ENCODE measurements at places on chromosomes 2 and 18. TPM values are rescaled to one million over a fixed set of nuclear protein-coding genes. Genes with fewer than 3 reads are reported as not detected.

DNA sequence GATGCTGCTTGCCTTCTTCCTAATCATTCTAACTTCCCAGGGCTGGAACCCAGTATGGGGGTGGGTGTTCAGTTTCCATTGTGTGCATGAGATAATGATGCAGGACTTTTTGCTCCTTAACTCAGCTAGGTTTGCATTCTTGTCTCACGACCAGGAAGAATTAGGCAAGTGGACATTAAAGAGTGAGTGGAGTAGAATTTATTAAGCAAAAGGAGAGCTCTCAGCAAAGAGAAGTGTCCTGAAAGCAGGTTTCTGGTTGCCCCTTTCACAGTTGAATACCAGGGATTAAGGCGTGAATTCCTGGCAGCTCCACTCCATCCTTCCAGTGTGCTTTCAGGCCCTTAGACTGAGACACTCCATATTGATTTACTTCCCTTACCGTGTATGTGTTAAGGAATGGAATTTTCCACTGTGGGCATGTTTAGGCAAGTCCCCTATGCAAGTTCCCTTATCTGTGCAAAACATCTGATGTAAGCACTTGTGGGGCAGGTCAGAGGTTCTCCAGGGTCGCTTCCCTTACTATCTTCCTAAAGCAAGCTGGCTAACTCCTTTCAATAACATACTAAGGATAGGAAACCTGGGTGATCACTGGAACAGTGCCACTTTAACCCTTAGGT lies 126.5 kb downstream of the GPR39 start:
- no peak for DNase-seq

DNA sequence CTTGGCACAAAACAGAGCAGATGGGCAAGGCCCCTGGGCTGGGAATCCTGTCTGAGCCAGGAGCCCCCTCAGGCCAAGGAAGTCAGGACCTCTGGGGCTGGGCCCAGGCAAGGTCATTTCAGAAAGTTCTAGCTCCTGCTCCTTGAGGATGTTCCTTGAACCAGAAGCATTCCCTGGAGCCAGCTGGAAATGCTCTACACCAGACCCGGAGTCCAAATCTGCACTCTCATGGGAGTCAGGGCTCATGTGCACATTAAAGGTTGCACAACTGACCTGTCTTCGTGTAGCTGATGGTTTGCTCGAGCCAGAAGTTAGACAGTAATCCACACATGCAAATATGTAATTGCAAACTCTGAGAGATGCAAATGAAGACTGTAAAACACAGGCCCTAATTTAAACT lies 18.0 kb downstream of the PARD6G start:
- DNase-seq, result no peak

GRCh38 chr2:178796079-178796677 lies 11.0 kb downstream of the TTN start:
- DNase-seq, result no peak

GRCh38 chr2:189248141-189248540 lies 68.6 kb upstream of the COL5A2 start:
- DNase-seq, result no peak

GRCh38 chr2:101197814-101198213 lies 46.6 kb upstream of the TBC1D8 start:
- DNase-seq, result no peak

- no peak for DNase-seq
These were observed 200.9 kb downstream of the TWIST2 start for GRCh38 chr2:239048736-239049135.

DNA sequence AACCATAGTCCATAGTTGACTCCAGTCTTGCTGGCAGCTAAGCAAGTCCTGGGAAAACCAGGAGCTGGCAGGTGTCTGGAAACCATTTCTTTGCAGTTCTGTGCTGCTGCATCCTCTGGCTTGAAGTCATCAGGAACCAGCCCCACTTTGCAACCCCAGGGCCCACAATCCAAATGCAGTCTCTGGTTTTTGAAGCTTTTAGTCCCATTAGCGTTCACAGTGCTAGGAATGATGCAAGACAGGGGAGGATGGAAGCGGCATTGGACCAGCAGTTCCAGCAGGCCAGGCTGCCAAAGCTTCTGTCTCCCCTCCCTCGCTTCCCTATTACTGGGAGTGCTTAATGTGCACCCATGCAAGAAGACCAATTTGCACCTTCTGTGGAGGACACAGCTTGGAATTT lies 106.4 kb downstream of the ZBTB7C start:
- no peak for DNase-seq

DNA sequence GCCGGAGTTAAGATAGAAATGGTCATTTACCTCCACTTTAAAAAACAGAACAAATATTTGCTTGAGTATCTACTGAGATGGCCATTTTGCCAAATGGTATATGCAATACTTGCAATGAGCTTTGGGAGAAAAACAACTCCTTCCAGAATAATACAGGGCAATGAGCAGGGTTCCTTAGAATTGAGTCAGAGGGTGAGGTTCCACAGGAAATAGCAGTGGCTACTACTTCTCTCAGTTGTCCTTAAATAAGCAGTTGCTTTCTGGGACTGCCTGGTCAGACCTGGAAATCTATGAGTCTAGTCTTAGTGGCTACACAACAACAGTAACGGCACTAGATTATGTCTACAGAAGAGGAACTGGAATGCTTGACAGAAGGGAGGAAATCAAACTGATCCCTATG lies 80.9 kb upstream of the CCDC85A start:
- no peak for DNase-seq

DNA sequence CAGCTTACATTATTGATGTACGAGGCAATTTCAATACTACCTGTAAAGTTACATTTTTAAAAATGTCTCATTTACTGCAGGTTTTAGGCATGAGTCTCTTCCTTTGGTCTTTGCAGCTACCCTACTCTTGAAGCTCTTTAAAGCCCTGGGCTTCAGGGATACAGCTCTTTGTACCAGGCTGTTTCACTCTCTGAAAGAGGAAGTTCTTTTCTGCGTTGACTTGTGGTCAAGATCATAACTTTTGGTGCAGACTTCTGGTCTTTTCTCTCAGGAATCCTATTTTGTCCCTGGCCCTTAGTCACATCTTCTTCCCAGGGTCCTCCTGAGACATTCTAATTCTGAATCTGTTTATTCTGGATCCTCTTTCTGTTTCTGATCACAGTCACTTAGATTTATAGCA lies 16.6 kb upstream of the HRH4 start:
- DNase-seq, result no peak

DNA sequence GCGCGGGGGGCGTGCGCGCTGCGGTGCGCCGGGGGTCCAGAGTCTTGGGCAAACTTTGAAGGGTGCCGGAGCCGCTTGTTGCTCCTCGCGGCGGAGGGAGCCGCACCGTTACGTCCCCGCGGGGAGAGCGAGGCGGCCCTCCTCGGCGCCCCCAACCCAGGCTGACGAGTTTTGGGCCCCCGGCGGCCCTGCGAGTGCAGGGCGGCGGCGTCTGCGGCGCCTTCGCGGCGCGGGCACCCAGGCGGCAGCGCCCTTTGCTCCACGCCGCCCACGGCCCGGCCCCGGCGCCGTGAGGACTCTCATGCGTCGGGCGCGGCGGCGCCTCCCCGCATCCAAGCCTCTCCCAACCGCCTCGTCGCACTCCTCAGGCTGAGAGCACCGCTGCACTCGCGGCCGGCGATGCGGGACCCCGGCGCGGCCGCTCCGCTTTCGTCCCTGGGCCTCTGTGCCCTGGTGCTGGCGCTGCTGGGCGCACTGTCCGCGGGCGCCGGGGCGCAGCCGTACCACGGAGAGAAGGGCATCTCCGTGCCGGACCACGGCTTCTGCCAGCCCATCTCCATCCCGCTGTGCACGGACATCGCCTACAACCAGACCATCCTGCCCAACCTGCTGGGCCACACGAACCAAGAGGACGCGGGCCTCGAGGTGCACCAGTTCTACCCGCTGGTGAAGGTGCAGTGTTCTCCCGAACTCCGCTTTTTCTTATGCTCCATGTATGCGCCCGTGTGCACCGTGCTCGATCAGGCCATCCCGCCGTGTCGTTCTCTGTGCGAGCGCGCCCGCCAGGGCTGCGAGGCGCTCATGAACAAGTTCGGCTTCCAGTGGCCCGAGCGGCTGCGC lies 814 bp downstream of the FZD7 start:
- peak; percentile 48 for DNase-seq

The SRD5A2 gene
- 0.65 TPM for total RNA-seq

The AQP12B gene
- total RNA-seq, result not detected

The SCYGR4 gene
- not detected for total RNA-seq

The FAM110C gene
- 21.8 TPM for total RNA-seq

The ANKRD30BL gene
- total RNA-seq, result 0.36 TPM
